ENCODE measurements at places on chromosomes 4 and X.

DNA sequence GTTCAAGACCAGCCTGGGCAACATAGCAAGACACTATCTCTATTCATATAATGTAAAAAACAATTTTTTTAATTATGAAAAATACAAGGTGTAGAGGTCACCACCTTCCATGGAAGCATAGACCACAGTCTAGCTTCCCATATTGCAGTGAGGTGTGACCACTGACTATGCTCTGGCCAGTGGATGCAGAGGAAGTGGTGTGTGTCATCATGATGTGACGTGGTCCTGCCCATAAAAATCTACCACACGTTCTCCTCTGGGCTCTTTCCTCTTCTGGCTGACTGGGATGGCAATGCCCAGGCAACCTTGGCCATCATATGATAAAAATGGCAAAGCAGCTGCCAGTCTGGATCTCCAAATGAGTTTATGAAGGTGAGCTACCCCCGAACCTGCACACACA is 65.7 kb downstream of the RBM47 start:
- no peak for DNase-seq

- no peak for DNase-seq
These were observed 108.2 kb upstream of the ACSL4 start for GRCh38 chrX:109841257-109841656.

DNA sequence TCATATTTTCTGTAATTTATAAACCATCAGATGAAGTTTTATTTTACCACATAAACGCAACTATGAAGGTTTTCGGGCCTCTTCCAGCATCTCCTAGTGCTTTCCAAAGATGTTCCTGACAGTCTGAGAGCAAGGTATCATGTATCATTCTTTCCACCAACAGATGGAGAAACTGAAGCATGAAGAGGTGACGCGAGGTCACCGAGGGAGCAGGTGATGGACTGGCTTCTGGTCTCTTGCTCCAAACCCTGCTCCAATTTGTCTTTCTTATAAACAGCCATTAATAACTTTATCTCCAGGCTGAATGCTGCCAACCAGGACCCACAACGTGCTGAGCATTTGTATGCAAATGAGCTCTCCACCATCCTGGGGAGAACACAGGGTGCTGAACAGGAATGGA is 86.3 kb upstream of the MAML3 start:
- no peak for DNase-seq

- DNase-seq, result no peak
These were observed 52.2 kb downstream of the CXorf49B start for GRCh38 chrX:71815121-71815905.

DNA sequence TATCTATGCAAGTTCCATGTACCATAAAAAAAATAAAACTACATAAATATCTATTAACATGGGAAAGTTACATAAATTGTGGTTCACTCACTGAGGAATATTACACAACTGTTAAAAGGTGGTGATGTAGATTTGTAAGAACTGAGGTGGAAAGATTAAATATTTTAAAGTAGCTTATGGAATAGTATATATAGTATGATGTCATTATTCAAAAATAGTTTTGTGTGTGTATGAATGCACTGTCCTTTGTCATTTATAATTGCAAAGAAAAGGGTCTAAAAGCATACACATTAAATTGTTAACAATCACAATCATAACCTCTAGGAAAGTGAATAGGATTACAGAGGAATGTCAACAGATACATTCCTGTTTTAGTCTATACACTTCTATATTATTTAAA is 355.9 kb downstream of the OPHN1 start:
- DNase-seq, result no peak

DNA sequence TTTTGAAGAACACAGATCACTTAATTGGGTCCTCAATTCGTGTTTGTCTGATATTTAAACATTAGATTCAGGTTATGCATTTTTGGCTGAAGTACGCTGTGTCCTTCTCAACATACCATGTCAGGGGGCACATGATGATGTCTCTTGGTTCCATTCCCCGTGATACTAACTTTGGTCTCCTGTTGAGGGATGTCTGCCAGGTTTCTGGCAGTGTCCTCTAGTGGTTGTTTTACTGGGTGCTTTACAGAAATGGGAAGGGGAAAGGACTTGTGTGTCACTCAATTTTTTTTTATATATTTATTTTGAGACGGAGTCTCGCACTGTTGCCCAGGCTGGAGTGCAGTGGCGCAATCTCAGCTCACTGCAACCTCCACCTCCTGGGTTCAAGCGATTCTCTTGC is 58.2 kb downstream of the WWC2 start:
- DNase-seq, result no peak

DNA sequence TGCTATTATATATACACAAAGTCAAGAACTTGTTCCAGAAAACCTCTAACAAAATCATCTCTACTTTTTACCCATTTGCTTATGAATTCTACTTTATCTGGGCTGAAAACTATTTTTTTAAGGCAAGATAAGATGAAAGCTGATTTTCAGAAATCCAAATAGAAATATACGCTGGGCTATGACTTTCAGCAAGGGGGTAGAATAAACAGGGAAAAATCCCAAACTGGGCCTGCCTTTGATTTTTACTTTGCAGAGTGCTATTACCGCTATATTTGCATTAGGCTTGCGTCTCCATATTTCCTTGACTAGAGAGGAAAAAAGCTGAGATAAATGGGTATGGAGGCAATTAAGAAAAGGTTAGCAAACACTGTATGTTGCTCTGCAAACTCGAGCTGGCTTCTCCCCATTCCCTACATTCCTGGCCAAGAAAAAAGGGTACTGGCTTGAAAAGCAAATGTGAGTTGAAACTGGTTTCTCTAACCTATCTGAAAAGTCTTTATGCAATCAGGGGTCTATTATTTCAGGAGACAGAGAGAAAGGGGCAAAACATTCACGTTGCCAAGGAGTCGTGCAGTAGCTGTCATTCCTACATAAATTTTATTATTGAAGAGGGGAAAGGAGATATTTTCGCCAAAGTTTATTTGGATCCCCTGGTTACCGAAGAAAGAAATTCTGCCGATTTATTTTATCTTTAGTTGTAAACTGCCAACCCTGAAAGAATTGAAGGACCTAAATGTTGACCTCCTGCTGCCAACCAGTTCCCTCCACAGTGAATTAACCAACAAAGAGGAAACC is 2.2 kb downstream of the TMEM47 start:
- no peak for DNase-seq

- DNase-seq, result no peak
These were observed 820.8 kb upstream of the GRIA3 start for GRCh38 chrX:122363112-122363795.

DNA sequence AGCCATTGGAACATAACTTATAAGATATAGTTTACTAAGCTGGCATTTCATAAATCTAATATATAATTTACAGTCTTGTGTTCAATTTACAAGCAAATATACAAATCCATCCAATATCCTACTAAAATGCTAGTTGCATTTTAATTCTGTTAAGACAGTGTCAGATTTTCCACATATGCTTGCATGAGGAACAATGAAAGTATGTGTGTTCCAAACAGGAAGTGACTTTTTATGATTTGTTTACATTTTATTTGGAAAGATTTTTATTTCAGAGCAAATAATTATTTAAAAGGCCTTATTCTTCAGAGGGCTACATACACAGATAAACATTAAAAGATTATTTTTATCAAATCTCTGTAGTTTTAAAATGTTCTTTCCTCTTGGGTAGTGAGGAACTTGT is 130.1 kb downstream of the KLHL34 start:
- no peak for DNase-seq

DNA sequence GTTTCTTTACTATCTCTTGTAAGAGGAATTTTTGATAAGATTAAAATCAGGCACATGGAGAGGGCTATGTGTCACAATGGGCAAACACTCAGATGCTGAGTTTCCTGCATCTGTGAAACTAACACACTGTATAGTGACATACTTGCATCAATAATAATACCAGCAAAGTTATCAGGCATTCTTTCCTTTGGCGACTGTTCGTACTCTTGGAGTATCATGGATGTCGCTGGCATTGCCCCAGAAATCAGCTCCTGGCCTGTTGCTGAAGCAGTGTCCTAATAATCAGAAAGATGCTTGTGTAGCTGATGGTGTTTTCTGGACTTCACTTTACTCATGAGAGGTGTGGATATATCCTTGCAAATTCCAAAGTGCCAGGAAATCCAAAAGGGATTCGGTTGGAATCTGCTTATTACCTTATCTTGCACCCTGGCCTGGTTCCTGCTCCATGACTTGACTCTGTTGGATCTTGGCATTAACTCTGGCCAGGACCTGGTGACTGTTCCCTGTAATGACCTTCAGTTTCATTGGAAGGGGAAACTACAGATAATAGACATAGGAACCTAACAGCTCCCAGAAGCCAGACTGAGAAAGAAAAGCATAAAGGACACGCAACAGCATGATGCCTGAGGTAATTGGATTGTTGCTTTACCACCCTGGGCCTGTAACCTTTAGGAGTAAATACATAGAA is 762.5 kb upstream of the GRIA3 start:
- no peak for DNase-seq

GRCh38 chrX:34848281-34848680 is 94.3 kb upstream of the FAM47B start:
- no peak for DNase-seq

- no peak for DNase-seq
These were observed 104.4 kb upstream of the MAMLD1 start for GRCh38 chrX:150258463-150259430.

DNA sequence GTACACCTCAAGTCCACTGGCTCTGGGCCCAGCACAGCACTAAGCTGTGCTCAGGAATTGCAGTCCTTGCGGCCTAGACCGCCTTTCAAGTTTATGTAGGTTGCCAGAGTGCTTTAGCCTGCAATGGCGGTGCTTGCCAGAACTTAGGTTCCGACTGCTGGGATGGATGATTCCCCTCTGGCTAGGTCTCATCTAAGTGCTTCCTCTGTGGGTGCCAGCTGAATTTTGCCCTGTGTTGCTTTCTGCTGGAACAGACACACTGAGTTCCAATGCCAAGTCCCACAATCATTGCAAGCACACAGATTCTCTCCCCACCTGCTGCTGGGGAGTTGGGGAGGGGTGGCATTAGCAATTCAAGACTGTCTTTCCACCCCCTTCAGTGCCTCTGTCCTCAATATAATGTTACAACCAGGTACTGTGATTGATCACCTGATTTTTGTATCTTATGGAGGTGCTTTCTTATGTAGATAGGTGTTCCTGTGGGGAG is 129.5 kb downstream of the GRID2 start:
- no peak for DNase-seq

GRCh38 chr4:125184116-125184515 is 130.6 kb upstream of the FAT4 start:
- no peak for DNase-seq

GRCh38 chr4:42489095-42489494 is 91.8 kb downstream of the SHISA3 start:
- no peak for DNase-seq

DNA sequence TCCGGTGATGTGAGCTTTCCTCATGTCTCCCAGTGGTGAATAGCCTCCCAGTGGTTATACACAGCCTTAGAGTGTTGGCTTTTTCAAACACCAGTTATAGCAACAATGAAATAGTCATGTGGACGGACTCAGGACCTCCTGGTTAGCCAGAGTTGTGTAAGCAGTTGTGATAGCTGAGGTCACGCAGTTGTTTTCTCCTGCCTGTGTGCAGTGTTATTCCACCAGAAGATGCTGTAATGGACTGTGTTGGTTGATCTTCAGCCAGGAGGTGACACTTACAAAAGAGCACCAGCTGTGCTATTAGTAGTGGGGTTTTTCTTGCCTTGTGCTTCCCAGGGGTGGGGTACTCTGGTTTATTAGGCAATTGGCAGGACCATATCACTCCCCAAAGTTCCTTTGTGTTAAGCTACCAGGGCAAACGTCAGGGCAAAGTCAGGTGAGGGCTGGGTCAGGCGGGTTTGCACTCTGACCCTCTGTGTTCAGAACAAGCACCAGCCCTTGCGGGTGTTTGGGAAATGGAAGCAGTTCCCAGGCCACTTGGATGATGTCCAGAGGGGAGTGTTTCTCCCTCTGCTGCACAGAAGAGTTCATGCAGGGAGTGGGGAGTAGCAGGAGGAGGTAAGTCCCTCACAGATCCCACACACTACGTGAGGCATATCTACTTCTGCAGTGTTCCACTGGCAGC is 252.6 kb downstream of the TMEM47 start:
- DNase-seq, result no peak

DNA sequence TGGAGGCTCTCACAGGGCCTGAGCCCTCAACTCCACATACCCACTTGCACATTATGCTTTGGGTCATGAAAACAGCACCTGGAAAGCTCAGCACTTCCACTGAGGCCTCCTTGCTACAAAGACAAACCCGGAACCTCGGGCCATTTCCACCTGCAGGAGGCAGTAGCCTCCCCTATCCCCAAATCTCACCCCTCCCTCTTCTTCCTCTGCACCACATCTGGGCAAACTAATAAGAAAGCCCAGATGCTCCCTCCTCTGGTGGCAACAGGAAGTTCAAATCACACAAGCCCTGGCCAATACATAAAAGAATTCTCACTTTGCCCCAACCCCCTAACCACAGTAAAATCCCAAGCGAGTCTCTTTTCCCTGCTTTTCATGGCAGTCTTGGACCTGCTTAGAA is 136.4 kb downstream of the MAPK10 start:
- no peak for DNase-seq

- no peak for DNase-seq
These were observed 275.6 kb downstream of the DTHD1 start for GRCh38 chr4:36556984-36557383.

GRCh38 chrX:140526171-140526570 is 21.3 kb upstream of the SOX3 start:
- DNase-seq, result no peak

GRCh38 chr4:112557676-112558411 is 41.9 kb upstream of the NEUROG2 start:
- DNase-seq, result no peak

GRCh38 chr4:76782837-76783236 is 115.1 kb downstream of the SOWAHB start:
- DNase-seq, result no peak

DNA sequence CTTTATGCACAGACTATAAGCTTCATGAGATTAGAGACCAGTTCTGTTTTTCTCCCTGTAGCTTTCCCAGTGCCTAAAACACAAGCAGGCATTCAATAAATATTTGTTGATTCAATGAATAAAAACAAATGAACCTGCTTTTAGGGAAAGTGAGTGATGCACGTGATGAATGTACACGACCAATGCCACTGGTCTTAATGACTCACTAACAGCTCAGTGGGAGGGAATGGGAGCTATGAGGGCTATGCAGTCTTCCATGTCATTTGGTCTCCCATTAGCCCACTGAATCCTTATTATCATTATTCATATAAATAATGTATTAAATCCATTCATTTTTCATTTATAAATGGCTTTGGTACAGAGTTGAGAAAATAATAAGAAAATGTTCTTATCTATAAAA is 247.4 kb downstream of the FBXO8 start:
- DNase-seq, result no peak

- DNase-seq, result no peak
These were observed 17.2 kb upstream of the SCRG1 start for GRCh38 chr4:173415885-173416653.

DNA sequence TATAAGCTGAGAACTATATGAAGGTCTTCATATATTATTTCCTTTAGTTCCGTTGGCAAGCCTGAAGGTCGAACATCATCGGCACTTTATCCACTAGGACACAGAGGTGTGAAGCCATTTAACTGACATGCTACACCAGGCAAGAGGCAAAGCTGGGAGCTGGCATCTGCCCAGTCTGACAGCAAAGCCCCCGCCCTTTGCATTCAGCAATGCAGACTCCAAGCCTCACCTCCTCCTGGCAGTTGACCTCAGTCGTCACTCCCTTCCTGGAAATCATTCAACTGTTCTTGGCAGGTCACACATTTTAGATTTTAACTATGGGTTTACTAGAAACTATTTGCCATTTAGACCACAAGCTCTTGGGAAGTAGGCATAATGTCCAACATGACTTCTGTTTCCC is 135.8 kb upstream of the FRG1 start:
- DNase-seq, result no peak

GRCh38 chr4:168831585-168831918 is 178.5 kb downstream of the CBR4 start:
- no peak for DNase-seq

Data from stimulated activated CD8-positive, alpha-beta memory T cell treated with anti-CD3 and anti-CD28 coated beads, Interleukin-7, amount 100 ng/mL, for 24 hours (primary cell).